Stimulated activated CD4-positive, alpha-beta T cell treated with anti-CD3 and anti-CD28 coated beads, Interleukin-12 subunit alpha, Interleukin-12 subunit beta, amount 100 ng/mL, for 48 hours (primary cell): ENCODE measurements at places on chromosomes 13 and 19.

- no peak for DNase-seq
Measured at GRCh38 chr13:44198826-44199225, 174.8 kb upstream of the SERP2 start.

GRCh38 chr13:80256352-80256932, 84.5 kb downstream of the SPRY2 start:
- no peak for DNase-seq

DNA sequence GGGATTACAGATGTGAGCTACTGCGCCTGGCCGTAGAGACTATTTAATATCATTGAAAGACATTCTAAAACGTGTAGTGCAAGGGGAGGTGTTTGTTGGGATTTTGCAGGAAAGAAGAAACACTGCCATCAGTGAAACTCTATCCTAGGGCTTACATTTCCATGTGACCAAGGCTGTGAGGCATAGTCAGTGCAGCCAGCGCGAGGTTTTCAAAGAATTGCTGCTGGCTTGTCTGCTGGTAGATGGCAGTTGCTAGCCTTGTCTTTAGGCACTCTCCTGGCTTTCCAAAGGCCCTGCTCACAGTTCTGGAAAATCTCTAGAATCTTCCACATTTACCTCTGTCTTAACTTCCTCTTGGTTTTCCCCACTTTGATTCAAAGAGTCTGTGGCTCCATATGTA, 77.5 kb downstream of the GPC6 start:
- DNase-seq = no peak

DNA sequence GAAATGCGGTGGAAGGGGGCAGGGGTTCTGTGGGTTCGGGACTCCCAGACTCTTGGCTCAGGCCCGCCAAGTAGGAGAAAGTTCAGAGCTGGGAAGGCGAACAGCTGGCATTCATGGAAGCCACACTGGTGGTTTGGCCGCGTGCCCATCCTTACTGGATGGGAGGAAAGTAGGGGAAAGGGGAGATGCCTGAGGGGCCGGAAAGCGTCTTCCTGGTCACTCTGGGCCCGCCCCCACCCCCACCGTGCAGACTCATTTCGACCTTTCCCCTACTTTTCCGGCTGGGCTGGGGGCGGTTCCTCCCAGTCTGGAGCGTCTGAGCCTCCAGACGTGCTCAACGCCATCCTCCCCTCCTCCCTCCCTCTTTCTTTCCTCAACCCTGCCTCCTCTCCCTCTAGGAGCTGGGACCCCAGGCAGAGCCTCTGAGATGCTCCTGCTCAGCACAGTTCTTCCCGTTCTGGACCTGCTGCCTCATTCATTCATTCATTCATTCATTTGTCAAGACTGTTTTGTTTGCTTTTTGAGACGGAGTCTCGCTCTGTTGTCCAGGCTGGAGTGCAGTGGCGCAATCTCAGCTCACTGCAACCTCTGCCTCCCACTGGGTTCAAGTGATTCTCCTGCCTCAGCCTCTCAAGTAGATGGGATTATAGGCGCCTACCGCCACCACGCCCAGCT, 3.5 kb downstream of the ANGPTL4 start:
- no peak for DNase-seq

DNA sequence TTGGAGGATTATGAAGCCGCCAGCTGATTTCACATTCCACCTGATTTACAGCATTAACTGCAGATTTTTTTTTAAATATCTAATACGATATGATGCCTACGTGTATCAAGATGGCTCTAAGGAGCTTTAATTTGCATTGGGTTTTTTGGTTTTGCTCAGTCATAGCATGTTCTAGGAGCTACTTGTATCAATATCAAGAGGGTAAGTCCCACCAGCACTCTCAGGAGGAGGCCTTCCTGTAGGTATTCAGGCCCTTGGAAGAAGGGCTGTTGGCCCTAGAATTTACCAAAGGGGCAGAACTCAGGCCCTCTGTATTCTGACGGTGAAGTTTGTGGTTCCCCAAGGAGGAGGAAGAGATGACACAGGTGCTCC, 97.2 kb upstream of the IPO5 start:
- DNase-seq = no peak

DNA sequence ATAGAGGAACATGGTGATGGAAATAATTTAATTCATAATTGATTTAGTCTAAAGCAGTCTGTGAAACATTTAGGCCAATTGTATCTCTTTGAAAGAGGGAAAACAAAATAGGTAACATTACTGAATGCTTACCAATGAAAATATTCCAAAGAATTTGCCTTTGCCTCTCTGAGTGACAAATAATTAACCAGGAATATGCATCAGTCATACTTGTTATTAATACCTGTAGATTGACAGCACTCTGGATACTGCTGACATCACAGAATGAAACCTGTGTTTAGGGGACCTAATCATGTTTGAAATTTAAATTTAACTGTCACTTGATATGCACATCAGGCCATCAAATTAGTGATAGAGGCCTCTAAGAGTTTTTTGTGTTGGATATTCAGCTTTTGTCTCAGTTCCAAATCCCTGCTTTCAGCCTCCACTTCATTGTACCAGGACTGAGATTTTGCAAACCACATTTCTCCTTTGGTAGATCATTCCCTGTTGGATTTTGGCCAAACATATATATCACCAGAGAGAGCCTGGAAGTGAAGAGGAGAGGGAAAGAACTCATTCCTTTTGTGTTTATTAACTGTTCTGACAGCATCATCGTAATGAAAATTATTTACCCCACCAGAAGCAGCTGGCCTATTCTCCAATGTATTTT, 64.8 kb upstream of the KLHL1 start:
- DNase-seq = no peak

DNA sequence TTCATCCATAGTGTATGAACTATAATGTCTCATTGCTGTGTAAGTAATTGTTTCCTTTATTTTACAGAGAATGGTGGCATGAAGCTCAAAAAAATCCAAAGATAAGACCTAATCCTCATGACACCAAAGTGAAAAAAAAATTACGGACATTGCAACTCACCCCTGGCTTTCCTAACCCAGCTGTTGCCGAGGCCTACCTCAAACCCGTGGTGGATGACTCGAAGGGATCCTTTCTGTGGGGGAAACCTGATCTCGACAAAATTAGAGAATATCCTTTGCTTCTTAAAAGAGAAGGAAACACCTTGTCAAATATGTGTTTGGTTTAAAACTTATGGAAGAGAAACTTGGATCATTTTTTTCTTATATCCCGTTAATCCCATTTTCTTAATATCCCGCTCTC, 26.3 kb downstream of the ERCC5 start:
- DNase-seq = no peak

DNA sequence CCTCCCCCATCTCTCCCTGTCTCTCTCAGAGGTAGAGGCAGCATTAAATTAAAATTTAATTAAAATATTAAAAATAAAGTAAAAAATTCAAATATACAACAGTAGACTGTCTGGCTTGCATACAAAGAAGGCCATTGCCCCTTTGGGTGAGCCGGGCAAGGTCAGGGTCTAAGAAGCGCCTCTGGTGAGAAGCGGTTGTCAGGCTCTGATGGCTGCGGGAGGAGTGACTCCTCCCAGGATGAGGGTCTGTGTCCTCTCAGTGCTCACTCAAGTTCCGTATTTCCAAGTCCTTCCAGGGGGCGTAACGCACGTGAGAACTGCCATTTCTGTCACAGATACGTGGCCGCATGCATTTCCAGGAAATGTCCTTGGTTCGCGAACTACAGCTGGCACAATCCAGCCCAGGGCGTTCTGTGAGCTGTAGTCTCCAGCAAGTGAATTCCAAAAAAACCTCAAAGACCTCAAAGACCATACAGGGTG, 737 bp upstream of the ZNF181 start:
- DNase-seq = no peak

DNA sequence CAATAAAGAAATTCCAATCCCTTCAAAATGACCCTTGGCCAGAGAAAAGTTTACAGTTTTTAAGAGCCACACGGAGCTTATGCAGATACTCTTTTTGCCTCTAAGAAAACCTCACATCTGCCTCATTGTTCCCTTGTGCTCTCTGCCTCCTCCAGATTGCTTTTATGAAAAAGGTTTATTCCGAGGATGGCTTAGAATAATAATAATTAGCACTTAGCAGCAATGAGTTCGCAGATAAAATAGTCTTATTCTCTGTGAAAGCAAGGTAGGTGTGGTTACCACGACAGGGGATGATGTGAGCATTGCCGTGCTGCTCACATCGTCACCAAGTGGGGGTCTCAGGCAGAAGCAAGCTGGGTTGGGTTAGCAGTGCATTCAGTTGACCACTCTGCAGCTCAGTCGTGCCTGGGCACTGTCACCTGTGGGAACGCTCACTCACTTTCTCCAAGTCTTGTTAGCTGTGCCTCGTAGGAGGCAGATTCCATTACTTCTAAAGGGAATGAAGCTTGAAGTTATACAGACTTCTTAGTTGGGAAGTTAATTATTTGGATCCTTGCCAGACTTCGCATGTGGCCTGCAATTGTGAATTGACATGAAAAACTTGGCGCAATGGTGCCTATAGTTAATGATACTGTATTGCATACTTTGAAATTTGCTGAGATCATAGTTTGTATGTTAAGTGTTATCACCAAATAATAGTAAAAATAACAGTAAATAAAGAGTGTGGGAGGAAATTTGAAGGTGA, 157.2 kb downstream of the MYO16 start:
- DNase-seq = no peak

GRCh38 chr19:52957591-52957990, 5.1 kb downstream of the ZNF816 start:
- no peak for DNase-seq

DNA sequence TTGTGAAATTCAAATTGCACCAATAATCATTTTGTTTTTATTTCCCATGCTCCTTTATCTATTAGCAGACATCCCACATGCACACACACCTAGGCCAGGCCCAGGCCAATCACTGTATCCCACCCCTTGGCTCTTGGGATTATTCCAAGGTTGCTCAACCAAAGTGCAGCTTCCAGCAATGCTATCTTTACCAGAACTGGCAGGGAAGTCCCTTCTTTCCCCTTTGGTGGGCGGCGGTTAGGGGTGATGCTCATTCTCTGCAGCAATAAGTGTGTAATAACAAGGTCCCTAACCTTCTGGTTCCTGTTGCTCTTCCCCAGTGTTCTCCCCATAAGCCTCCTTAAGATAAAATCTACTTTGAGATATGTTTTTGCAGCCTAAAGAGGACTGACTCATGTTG, 18.3 kb upstream of the KCTD12 start:
- DNase-seq = no peak

GRCh38 chr19:3821857-3822364, 35.7 kb upstream of the MATK start:
- DNase-seq = peak; percentile 77

DNA sequence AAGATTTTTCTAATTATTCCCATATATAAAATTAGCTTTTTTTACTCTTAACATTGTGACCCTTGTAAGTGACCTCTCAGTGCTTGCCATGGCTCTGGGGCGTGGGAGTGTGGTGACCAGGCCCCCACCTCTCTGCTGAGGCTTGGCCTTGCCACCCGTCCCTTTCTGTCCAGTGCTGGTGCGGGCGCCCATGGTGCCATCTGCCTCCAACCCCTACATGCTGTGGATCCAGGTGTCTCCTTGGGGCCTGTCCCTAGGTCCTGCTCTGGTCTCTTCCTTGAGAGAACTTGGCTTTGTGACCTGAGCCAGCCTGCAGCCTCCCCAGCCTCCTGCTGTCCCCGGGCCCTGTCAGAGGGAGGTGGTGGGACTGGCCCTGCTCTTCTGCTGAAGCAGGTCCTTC, 27.4 kb downstream of the TFDP1 start:
- no peak for DNase-seq

- no peak for DNase-seq
Measured at GRCh38 chr13:112953591-112954487, 15.2 kb upstream of the MCF2L start.

DNA sequence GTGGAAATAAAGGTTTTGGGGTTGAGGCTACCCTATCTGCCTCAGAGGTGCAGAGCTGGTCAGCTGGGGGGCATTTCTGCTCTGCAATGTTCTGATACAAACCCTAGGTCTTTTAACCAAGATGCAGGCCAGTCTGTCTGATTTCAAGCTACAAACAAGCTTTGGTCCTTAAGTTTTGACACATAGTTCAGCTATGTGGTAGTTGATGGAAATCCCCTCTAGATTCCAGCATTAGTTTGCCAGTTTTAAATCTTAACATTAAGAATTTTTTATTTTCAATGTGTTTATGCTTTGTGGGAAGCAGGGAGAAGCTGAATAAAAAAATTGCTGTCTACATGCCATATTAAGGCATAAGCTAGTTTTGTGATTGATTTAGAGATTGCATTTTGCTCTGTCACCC, 225.7 kb downstream of the LMO7 start:
- no peak for DNase-seq

DNA sequence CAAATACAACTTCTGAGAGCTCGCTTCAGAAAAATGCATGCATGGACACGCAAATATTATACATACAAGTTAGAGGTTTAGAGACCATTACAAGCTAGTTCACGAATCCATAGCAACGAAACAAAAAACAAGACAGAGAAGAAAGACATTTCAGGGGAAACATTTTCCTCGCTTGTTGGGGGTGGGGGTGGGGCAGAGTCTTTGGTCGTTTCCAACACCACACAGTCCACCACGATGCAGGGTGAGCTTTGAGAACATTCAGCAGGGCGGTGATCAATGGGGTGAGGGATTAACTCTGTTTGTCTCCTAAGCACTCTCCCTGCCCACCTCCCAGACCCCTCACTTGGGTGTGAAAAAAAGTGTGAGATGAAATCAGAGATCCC, 651 bp downstream of the OXGR1 start:
- DNase-seq = no peak

- no peak for DNase-seq
Measured at GRCh38 chr13:40818926-40819325, 29.5 kb downstream of the SLC25A15 start.

DNA sequence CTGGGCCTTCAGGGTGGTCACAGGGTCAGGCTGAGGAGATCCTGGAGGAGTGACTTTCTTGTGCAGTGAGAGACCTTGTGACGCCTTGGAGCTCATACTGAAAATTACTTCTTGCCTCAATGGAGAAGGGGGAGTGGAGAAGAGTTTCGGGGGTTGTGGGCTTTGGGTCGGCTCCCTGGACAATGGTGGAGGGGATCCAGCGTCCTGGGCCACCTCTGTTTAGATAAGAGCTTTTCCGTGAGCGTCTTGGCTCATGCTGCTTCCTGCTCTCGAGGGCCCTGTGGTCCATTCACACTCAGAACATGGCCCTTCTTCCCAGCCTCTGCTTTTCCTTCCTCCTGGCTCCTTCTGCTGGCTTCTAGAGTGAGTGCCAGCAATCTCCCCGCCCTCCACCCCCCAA, 81.9 kb downstream of the FLT1 start:
- no peak for DNase-seq

- no peak for DNase-seq
Measured at GRCh38 chr13:33135097-33135496, 118.9 kb downstream of the KL start.

DNA sequence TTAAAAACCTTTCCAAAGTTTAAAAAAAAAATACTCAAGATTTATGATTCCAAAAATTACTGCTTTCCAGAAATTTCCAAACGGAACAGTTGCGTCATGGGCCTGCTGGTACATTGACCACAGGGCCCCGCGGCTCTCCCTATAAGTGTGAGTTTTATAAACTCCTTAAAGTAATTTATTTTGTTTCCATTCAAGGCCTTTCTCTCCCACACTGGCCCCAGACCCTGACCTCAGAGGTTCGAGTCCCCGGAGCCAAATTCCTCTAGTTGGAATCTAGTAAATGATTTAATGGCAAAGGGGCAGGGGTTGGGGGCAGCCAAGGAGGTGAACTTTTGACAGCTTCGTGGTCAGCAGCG, 97.5 kb downstream of the INSR start:
- DNase-seq = no peak
